Activated CD4-positive, alpha-beta T cell treated with anti-CD3 and anti-CD28 coated beads, Interleukin-10, Interleukin-2, amounts not matched to agents 100 ng/mL and 50 ng/mL, durations not matched to agents 16 hours and 8 hours (primary cell): ENCODE measurements at places on chromosomes 1 and 21.

GRCh38 chr1:192969091-192969490 lies 90.1 kb downstream of the UCHL5 start:
- DNase-seq: no peak

- no peak for DNase-seq
Observed at GRCh38 chr1:119838236-119838635, 27.0 kb upstream of the REG4 start.

GRCh38 chr1:225654277-225654597 lies 1.3 kb upstream of the ENAH start:
- no peak for DNase-seq

GRCh38 chr21:45623436-45623835 lies 20.1 kb upstream of the PCBP3 start:
- DNase-seq: no peak

GRCh38 chr21:31903896-31904295 lies 31.1 kb downstream of the HUNK start:
- DNase-seq: no peak

DNA sequence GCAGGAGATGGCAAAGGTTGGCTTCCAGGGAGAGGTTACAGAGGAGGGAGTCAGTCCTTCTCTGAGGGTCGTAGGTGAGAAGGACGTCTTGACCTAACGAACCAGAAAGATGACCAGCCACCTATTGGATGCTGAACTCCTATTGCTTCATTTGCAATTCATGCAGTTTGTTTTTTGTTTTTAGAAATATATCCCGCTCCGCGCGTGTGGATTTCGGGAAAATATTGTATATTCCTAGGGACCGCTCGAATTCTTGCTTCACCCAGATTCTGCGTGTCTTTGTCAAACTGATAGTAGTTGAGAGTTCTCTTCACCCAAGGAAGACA lies 564 bp downstream of the DISP1 start:
- DNase-seq: no peak

GRCh38 chr1:219542828-219543518 lies 69.9 kb downstream of the ZC3H11B start:
- DNase-seq: no peak

GRCh38 chr1:109204484-109204883 lies 9.2 kb upstream of the SARS1 start:
- no peak for DNase-seq

- DNase-seq: no peak
Observed at GRCh38 chr1:38730511-38731397, 128.8 kb downstream of the RRAGC start.

DNA sequence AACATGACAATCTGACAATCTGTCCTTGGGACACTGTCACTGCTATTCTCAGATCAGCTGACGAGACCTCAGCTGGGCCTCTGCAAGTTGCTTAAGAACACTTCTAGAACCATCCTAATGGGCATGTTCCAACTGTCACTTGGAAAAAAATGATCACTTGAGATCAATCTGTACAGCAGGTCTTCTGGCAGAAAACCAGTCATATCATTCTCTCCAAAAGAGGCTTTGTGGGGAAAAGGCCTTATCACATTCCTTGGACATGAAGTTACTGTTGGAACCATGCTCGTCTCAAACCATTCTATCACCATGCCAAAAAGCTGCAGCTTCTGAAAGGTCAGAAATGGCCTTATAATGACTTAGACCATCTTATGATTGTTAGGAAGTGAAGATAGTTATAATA lies 744.2 kb downstream of the USP25 start:
- DNase-seq: no peak

DNA sequence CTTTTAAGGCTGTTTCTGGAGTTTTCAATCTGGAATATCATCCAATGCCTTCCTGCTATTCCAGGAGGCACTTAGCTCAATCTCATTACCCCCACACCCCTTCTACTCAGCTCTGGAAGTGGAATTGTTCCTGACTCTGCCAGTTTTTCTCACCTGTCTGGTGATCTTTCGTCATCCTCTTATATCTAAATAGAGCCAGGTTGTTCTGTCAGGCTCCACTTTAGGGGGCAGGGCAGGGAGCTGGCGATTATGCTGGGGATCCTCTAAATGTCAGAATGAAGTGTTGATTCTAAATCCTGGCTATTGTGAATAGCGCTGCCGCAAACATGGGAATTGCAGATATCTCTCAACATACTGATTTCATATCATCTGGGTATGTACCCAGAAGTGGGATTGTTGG lies 63.6 kb upstream of the ETV3 start:
- DNase-seq: no peak

DNA sequence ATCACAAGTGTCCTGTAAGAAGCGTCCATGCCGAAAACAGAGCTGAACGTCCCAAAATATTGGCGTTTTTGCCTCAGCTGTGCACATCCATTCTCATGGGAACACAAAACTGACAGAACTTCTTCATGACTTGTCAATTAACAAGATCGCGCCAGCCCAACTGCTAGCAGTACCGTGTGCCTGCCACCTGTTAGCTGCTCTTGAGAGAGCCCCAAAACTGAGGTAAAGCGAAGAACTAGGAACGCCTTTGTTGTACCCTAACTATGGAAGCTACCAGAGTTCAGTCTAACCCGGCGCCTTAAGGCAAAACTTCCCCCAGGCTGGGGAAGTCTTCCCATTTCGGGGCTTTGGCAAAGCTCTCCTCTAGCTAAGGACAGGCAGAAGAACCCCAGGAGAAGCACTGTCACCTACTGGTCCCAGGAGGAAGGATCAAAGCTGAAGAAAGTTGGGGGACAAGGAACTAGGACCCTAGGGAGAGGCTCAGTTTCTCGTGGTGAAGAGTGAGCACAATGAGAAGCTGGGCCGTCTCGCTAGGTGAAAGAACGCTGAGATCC lies 719 bp downstream of the EYA3 start:
- DNase-seq: peak; percentile 31

GRCh38 chr21:26055010-26055409 lies 115.6 kb downstream of the APP start:
- DNase-seq: no peak

GRCh38 chr1:15344380-15344779 lies 65.3 kb upstream of the EFHD2 start:
- DNase-seq: no peak

DNA sequence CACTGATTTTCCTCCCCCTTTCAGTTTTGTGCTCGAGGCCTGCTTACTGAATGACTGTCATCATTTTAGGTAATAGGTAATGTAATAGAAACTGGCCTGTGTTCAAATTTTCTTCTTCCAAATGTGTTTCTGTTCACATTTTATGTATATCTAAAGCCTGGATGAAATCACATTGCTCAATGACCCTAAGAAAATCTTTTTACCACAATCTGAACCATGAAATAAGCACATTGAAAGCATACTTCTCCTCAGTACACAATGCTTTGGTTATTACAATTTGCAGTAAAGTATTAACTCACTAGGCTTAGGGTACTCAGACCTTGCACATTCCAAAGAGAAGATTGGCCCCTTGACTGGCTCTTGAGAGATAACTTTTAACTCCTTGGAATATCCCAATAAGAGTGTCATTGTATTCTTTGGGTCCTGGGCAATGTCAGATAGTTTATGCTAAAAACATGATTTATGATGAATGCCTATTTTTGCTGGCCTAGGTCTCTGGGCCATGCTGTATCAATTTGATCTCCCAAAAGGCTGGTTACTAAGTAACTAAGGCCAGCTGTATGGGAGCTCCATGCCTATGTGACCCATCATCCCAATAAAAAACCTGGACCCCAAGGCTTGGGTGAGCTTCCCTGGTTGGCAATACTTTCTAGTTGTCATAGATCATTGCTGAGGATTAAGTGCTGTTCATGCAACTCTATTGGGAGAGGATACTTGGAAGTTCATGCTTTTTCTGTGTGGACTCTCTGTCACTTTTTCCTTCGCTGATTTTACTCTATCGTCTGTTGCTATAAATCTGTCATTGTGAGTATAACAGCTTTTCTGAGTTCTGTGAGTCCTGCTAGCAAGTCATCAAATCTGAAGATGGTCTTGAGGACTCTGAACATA lies 293.9 kb downstream of the GRIK1 start:
- no peak for DNase-seq

GRCh38 chr1:164589961-164590507 lies 31.1 kb downstream of the PBX1 start:
- no peak for DNase-seq

GRCh38 chr1:209406595-209406994 lies 176.9 kb upstream of the CAMK1G start:
- no peak for DNase-seq

DNA sequence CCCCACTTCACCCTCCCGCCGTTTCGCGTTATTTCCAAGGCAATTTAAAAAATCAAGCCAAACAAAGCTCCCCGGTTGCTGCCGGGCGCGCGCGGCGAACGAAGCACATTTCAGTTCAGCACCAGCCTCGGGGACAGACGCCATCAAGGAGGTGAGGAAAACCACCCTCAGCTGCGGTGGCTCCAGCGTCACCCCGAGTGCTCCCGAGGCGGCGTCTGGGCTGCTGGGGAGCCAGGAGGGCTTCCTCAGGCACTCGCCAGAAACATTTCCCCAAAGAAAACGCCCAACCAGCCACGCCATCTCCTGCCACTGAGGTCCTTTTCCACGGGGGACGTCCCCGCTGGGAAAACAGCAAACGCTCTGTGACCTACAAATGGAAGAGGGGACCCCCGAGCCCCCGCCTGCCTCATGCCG lies 623 bp downstream of the GNG4 start:
- peak; percentile 56 for DNase-seq

- DNase-seq: no peak
Observed at GRCh38 chr1:4056422-4056821, 156.3 kb upstream of the C1orf174 start.

GRCh38 chr1:48181669-48182367 lies 40.7 kb upstream of the SLC5A9 start:
- no peak for DNase-seq

GRCh38 chr1:183552441-183552840 lies 37.8 kb downstream of the NCF2 start:
- no peak for DNase-seq

DNA sequence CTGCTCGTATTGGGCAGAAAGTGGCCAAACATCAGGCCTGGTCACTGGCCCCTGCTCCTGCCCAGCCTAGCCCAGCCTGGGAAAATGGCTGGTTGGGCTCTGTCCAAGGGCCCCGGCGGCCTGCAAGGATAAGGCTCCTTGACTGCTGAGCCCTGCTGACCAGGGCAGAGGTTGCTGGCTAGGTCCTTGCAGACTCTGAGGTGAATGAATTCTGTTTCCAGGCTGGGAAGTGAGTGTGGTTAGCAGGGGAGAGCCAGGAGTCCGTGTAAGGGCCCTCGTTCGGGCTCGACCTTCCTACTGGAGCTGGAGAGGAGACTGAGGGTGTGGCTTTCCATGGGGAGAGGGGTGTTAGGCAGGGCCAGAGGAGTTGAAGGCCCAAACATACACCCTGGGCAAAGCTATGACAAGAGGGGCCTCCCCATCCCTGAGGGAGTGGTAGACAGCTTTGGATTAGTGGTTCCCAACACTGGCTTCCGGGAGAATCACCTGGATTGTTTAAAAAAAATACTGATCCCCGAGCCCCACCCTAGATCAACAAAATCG lies 20.6 kb downstream of the CSF1 start:
- DNase-seq: no peak

DNA sequence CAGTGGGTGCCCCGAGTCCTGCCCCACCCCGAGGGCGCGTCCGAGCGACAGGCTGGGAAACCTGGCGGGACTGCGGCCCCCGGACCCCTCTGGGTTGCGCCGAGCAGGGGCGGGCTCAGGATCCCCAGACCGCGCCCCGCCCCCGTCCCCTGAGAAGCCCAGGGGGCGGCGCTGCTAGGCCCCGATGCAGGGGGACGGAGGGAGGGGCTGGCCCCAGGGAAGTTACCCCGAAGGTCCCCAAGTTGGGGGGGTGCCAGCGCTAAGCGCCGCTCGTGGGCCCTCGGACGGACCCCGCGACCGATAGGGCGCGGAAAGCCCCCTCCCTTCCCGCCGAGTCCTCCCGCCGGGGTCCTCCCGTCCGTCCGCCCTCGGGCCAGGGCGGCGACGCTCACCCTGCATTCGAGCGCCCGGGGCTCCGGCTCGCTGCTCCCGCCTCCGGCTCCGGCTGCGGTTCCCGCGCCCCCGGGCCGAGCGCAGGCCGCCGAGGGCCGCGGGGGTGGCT lies 414 bp downstream of the GPR153 start:
- no peak for DNase-seq

DNA sequence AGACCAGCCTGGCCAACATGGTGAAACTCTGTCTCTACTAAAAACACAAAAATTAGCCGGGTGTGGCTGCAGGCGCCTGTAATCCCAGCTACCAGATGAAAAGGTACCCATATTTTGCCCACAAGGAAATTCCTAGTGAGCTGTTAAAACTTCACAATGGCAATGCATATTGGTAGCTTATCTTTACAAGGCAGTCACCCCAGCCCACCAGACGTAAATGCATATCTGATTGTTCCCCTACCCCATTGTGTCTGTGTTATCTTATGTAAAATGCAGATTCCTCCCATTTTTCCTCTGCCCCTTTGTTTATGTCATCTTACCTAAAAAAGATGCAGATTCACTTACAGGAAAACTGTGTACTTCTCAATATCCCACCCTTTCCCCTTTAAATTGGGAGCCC lies 103.1 kb upstream of the SLC2A1 start:
- no peak for DNase-seq

DNA sequence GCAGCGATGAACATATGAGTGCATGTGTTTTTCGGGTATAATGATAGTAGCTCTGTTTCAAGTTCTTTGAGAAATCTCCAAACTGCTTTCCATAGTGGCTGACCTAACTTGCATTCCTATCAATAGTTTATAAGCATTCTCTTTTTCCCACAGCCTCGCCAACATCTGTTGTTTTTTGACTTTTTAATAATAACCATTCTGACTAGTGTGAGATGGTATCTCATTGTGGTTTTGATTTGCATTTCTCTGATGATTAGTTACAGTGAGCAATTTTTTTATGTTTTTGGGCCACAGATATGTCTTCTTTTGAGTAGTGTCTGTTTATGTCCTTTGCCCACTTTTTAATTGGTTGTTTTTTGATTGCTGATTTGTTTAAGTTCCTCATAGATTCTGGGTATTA lies 10.6 kb upstream of the RUNX1 start:
- no peak for DNase-seq

DNA sequence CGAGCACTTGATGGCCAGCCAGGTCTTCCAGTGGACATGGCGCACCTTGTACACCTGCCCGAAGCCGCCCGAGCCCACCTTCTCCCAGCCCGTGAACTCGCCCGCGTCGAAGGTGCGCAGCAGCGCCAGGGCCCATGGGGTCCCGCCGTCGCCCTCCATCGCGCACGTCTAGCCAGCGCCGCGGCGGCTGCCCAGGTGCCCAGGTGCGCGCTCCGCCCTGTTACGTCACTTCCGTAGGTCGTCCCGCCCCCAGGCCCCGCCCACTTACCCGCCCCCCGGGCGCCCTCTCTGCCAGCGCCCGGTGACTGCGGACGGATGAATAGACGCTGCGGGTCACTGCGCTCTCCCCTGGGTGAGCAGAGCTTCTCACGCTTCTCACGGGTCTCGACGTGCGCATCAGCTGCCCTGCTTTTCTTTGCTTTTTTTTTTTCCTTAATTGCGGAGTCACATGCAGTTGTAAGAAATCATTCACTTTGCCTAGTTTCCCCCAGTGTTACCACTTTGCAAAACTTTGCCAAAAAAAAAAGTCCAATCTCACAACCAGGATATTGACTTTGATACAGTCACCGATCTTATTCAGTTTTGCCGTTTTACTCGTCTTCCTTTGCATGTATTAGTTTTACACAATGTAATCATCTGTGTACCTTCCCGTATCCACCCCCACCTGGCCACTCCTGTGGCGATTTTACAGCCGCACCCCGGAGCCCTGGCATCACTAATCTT lies at the start of gene RIPK4:
Gene RIPK4, minus strand, starts transcription at position 170 of the 723 bp plus-strand sequence. Its CDS starts 11 bp downstream, at position 159.
- peak; percentile 63 for DNase-seq

GRCh38 chr1:218804014-218804785 lies 369.5 kb upstream of the LYPLAL1 start:
- no peak for DNase-seq

GRCh38 chr1:160411271-160412027 lies 11.1 kb downstream of the VANGL2 start:
- DNase-seq: no peak

- DNase-seq: no peak
Observed at GRCh38 chr1:3318329-3318728, 136.1 kb upstream of the ARHGEF16 start.
